CD4-positive, alpha-beta T cell treated with Interleukin-10 for 1 hour (primary cell): ENCODE measurements at places on chromosomes 4 and X.

DNA sequence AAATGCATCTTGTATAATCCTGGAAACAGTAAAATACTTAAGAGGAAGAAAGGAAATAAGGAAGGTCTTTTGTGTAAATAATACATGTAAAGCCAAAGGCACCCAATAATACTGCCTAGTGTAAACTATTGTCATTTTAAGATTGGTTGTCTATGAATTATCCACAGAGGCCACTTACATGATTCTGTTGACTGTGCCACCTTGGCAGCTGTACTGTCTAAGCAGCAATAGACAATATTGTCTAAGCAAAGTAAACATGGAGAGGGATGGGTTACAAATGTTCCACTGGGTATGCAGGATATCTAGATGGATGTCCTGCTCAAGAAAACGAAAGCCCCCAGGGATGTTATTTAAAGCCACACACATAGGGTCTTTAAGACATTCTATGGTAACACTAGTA lies 19.4 kb downstream of the BEND4 start:
- no peak for DNase-seq

DNA sequence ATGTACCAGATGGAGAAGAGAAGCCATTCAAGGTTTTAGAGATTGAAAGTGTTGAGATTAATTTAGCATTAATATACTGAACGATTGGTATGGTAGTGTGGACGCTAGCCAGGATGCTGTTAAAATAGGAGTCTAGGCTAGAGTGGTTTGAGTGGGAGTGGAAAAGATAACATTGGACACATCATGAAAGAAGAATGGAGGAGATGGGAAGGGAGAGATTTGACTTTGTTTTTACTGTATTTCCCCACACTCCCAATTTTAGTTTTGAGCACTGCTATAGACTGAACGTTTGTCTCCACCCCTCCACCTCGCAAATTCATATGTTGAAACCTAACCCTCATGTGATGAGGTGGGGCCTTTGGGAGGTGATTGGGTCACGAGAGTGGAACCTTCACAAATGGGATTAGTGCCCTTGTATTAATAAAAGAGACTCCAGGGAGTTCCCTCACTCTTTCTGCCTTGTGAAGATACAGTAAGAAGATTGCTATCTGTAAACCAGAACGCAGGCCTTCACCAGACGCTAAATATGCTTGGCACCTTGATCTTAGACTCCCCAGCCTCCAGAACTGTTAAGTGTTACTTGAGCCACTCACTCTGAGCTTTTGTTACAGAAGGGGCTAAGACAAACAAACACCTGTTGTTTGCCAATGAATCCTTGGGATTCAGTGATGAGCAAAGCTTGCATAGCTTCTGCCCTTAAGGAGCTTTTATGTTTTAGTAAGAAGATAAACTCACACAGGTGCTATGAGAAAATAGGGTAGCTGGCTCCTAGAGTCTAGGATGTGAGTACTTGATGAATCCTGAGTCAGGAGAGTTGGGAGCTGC lies 25.8 kb downstream of the USP9X start:
- DNase-seq = peak; percentile 21

GRCh38 chr4:25813448-25814106 lies 49.2 kb downstream of the SEL1L3 start:
- DNase-seq = no peak

GRCh38 chr4:107219681-107220080 lies 183.6 kb upstream of the DKK2 start:
- DNase-seq = no peak

- no peak for DNase-seq
These were observed 64.2 kb downstream of the MTMR1 start for GRCh38 chrX:150757371-150757770.

GRCh38 chrX:6026980-6027379 lies 201.7 kb downstream of the NLGN4X start:
- no peak for DNase-seq
